Activated T-cell treated with anti-CD3 and anti-CD28 coated beads for 4 hours (primary cell): ENCODE measurements at places on chromosomes 13 and 19.

- DNase-seq = no peak
These were observed 550.1 kb downstream of the DACH1 start for GRCh38 chr13:71316792-71317363.

DNA sequence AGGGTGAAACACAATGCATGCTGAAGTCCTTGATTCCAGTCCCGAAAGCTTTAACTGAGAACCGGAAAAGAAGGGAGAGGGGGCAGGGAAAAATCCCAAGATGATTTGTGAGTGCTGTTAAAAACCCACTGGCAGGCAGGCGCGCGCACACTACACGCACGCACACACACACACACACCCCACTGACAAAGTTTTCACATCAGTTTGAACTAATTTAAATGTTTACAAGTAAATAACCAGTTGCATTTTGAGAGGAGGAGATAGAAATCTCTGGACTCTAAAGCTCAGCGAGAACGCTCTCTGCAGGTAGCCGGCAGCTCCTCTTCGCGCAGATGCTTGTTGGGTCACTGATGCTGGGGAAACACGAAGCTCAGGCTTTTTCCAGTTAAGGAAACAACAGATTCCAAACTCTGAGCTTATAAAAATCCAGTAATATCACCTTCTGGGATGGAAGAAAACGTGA lies 818 bp upstream of the SLITRK1 start:
- DNase-seq = no peak

DNA sequence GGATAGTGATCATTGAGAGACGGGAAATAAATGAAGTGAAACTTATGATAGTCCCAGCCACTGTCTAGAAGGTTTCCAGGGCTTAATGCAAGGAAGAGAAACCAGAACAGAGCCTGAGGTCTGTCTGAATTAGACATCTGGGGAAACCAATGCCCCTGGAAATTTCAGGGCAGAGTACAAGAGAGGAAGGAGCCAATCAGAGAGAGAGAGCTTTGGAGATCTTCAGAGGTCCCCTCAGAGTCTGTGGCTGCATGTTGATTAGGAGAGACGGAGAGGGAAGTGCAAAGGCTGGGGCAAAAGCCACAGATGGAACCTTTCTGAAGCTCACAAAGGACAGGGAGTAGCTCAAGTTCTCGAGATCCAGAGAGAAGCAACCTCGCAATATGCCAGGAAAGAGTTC lies 378.0 kb downstream of the DNAJC15 start:
- DNase-seq = no peak

DNA sequence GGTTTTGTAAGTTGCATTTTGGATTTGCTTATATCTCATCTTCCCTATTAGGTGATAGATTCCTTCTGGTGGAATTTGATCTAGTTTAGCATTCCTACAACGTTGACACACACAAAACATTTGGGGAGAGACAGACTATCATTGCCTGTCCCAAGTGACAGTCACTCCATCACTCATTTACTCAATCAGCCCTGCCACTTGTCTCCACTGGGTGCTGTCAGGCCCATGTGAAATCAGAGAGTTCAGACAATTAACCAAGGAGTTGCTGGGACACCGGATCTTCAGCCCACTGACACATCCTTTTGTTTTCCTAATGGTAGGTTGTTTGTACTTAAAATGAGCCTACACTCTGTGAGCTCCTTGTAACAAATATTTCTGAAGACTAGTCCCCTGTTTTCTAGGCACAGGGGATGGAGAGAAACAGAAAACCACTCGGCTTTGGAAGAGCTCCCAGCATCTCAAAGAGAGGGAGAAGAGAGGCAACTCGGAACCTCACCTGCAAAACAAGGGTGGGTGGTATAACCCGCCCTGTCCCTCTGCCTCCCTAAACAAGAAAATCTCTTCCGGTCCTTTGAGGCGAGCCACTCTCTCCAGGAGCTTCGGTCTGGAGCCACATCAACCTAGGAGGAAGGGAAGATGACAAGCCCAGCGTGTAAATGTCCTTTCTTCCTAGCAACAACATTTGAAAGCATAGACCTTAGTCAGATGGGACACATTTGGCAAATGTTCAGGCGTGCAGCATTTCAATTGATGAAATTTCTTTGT lies 440.9 kb upstream of the KLF12 start:
- DNase-seq = no peak

- no peak for DNase-seq
These were observed 202.1 kb downstream of the KLF12 start for GRCh38 chr13:73932091-73932490.

DNA sequence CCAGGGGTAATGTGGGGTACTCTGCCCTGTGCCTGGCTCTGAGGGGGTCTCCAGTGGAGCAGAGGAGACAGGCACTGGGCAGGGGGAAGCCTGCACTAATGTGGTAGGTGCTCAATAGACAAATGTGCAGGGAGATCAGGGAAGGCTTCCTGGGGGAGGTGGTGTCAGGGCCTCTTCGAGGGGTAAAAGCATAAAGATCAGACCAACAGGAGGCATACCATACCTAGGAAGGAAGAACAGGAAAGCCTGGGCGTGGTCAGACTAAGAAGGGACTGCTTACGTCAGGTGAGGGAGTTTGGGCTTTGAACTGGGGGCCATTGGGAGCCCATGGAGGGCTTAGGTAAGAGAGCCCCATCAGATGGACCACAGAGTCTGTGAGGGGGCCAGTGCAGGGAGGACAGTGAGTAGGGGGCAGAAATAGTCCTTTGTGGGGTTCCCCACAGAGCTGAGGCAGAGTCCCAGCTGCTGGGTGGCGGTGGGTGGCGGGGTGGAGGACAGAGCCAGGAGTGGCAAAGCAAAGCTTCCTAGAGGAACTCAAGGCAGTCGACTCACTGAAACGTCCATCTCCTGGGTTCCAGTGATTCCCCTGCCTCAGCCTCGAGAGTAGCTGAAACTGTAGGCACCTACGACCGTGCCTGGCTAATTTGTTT lies 8.8 kb downstream of the PRR36 start:
- no peak for DNase-seq

DNA sequence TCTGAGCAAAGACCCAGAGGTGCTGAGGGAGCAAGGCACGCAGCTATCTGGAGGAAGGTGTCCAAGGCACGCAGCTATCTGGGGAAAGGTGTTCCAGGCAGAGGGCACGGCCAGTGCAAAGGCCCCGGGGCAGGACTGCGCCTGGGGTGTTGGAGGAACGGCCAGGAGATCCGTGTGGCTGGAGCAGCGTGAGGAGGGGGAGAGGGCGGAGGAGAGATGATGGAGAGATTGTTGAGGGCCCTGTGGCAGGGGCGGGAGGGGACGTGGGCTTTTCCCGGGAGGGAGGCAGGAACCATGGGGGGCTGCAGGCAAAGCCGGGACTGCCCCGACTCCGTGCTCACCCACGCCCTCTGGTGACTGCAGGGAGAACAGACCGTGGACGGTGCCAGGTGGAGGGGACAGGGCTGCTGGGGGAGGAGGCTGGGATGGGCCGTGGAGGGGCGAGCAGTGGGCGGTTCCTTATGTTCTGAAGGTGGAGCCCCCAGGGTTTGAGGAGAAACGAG lies 13.3 kb upstream of the MISP start:
- peak; percentile 51 for DNase-seq

DNA sequence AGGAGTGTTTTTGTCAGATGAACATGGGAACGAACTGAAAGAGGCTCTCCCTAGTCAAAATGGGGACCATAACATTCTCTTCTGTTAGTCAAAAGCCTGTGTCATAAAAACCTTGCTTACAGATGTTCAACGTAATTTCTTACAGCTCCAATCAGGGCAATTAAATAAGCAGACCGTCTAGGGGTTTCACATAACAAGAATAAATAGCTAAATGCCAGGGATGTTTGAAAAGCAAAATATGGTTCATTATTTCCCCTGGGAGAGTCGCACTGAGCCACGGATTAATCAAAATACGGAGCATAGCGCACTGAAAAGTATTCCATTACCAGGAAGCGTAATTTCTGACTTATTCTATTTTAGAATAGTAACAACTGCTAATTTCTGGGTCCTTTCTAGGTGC lies 63.7 kb upstream of the MRI1 start:
- DNase-seq = no peak

DNA sequence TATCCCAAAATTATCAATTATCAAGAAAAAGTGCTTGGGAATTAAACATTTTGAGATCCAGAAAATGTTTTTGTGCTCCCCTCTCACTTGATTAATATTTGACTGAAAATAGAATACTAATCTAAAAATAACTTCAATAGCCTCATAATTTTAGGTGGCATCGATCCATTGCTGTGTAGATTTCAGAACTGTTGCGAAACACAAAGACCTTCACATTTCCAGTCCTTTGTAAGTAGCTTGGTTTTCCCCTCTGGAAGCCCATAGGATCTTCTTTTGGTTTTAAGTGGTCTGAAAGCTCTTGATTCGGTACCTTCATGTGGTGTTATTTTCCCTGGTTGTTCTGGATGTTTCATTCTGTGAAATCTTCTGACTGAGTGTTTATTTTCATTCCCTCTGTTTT lies 176.5 kb downstream of the NUFIP1 start:
- no peak for DNase-seq

DNA sequence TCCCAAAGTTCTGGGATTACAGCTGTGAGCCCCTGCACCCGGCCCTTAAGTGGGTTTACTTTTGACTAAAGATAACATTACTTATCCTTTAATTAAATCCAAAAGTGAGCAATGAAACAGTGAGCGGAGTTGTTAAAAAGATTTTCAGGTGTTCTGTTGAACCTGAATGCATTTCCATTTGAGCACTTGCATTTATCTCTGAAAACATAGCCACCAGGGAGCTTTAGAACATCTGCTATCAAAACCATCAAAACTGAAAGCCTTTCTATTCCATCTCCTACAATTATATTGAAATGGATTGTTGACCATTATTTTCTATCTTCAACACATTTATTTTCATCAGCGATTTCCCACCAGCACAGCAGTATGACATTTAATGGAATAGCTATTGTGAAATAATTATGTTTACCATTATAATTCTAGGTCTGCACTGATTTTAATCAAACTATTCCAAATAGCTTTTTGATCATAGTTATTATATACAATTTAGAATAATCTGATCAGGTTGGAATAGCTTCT lies 269.0 kb downstream of the FGF14 start:
- no peak for DNase-seq

DNA sequence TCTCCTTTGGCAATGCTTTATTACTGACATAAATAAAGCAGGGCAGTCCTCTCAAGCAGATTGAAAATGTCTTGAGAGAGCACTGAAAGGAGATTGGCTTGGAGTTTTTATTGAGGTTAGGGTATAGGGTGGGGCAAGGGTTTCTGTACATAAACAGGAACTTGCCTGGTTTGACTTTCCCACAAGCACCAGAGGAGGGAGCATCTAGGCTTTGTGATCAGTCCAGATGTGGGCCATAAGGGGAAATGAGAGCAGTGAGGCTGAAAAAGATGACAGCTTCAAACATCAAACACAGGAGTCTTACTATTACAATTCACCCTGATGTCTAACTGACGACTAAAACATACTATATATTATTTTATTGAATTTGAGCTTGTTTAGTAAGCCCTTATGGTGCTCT lies 260.9 kb downstream of the MTUS2 start:
- DNase-seq = no peak

DNA sequence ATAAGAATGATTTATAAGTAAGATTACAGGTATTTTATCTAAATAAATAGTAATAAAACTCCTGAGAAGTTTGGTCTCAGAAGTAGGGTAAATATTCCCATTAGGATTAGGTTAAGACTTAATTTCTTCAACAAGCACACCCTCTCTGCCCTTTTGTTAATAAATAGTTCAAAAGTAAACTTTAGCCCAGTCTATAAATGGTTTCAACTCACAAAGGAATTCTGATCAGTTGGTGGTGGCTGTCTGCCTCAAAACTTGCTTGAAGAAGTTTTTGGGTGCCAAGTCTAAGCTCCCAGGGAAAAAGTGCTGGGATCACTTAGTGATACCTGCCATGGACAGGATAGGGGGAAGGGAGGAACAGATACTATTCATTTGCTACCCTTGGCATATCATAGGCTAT lies 22.9 kb downstream of the MBNL2 start:
- DNase-seq = no peak

- DNase-seq = no peak
These were observed 23.9 kb downstream of the C19orf81 start for GRCh38 chr19:50673118-50673517.

- no peak for DNase-seq
These were observed 197.0 kb downstream of the MAB21L1 start for GRCh38 chr13:35279500-35279899.

GRCh38 chr19:30034321-30034720 lies 92.3 kb downstream of the URI1 start:
- DNase-seq = no peak

DNA sequence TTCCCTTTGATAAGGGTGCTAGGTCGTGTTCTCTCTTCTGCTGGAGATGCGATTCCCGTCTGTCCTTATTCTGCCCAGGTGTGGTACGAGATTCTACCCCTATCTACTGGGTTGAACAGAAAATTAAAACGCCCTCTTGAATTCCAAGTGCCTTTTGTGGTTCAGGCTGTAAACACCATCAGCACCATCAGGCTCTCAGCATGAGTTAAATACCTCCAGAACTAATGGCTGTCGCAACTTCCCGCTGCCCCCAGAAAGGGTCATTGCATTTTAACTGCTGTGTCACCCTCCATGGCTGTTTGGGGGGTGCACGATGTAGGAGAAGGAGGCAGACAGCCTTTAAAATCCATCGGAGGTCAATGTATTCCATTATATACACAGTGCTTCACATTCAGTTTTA lies 177.4 kb downstream of the OXGR1 start:
- no peak for DNase-seq

DNA sequence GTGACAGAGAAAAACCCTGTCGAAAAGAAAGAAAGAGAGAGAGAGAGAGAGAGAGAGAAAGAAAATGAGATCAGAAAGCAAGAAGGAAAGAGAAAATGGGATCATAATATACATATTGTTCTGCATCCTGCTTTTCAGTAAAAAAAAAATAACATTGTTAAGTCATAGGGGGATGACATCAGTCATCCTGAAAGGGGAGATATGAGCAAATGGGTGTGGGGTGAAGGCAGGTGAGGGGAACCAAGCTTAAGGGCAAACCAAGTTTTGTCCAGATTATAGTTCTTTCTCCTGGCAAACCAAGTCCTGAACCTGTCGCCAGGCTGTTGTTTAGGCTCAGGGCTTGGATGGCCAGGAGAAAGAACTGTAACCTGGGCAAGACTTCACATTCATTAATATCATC lies 92.6 kb upstream of the TMTC4 start:
- no peak for DNase-seq

GRCh38 chr13:106087201-106087600 lies 448.3 kb downstream of the EFNB2 start:
- DNase-seq = no peak

GRCh38 chr13:45299194-45299593 lies 41.8 kb downstream of the TPT1 start:
- no peak for DNase-seq

DNA sequence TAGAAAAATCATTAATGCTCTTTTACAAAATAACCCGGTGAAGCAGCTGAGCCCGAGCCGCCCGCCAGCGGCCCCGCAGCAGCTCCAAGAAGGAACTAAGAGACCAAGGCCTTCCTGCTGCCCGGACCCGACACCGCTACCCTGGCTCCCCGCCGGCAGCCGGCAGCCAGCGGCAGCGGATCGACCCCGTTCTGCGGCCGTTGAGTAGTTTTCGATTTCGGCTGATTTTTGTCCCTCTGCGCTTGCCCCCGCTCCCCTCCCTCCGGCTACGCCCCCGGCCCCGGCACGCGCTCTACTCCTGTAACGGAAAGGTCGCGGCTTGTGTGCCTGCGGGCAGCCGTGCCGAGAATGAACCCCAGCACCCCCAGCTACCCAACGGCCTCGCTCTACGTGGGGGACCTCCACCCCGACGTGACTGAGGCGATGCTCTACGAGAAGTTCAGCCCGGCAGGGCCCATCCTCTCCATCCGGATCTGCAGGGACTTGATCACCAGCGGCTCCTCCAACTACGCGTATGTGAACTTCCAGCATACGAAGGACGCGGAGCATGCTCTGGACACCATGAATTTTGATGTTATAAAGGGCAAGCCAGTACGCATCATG lies at the start of gene PABPC3:
TSS of gene PABPC3 (plus strand) at position 286 of the 603 bp plus-strand sequence. CDS start at position 349, 63 bp downstream.
- DNase-seq = no peak
